ENCODE measurements at places on chromosomes 7 and 10.
A peak's percentile ranks its signal among the peaks of the same experiment; 100 is the strongest.

- DNase-seq, result peak; percentile 88
Measured at GRCh38 chr7:124497176-124497575, 268.4 kb downstream of the GPR37 start.

- DNase-seq, result no peak
Measured at GRCh38 chr10:26095781-26096180, 120.8 kb upstream of the GAD2 start.

GRCh38 chr7:70208236-70209063 is 610.2 kb downstream of the AUTS2 start:
- DNase-seq, result no peak

- DNase-seq, result no peak
Measured at GRCh38 chr7:121510302-121510701, 114.2 kb upstream of the FAM3C start.

DNA sequence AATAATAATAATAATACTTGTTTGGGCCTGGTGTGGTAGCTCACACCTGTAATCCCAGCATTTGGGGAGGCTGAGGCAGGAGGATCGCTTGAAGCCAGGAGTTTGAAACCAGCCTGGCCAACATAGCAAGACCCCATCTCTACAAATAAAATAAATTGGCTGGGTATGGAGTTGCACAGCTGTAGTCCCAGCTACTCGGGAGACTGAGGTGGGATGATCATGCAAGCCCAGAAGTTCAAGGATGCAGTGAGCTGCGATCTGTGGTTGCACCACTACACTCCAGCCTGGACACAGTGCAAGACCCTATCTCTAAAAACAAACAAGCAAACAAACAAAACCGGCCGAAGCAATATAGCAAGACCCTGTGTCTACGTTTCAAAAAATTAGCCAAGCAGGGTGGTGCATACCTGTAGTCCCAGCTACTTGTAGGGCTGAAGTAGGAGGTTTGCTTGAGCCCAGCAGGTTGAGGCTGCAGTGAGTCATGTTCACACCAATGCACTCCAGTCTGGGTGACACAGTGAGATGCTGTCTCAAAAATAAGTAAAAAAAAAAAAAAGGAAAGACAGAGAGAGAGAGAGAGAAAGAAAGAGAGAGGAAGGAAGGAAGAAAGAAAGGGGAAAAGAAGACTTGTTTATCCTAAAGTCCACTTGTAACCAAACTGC is 85.6 kb upstream of the KDM7A start:
- DNase-seq, result no peak

- no peak for DNase-seq
Measured at GRCh38 chr10:64465653-64466052, 944.5 kb downstream of the REEP3 start.

- no peak for DNase-seq
Measured at GRCh38 chr10:104268405-104268712, 625 bp upstream of the GSTO2 start.

DNA sequence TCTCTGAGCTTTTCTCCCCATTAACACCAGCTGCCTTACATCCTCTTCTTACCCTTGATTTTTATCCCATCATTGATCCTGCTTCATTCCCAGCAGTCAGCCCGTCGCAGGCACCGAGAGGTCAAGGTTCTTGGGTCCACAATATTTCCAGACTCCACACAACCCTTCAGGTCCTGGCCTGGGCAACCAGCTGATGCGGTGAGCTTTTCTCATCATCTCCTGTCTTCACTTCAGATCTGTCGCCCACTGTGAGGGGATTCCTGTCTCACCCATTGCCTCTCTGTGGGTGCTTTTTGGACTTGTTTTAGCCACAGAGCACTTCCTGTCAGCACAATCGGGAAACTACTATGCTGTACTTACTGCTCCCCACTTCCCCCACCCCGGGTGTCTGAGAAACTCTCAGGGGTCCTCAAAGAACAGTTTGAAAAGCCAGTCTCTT is 8.4 kb upstream of the PVRIG start:
- DNase-seq, result no peak

DNA sequence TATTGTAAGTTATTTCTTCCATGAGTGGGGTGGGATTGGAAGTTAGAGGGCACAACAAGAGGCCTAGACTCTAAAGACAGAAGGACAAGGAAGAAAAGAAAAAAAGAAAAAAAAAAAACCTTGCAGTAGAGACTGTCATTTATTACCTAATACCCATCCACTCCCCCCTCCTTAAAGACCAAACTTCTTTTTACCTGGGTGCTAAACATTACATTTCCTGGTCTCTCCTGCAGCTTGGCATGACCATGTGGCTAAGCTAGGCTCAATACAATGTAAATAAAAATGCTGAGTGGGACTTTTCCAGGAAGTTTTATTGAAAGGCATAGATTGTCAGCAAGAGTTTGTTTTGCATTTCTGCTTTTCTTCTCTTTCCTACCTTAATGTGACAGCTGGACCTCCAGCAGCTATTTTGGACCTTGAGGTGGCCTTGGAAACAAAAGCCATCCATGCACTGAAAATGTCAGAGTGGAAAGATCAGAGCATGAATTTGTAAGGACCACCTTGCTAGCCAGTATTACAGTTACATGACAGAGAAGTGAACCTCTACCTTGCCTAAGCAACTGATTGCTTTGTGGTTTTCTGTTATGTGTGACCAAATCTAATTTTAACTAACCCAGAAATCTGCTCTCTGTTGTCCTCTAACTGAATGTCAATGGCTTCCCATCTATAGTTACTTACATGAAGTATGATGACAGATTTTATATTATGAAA is 81.3 kb upstream of the SFMBT2 start:
- DNase-seq, result no peak

DNA sequence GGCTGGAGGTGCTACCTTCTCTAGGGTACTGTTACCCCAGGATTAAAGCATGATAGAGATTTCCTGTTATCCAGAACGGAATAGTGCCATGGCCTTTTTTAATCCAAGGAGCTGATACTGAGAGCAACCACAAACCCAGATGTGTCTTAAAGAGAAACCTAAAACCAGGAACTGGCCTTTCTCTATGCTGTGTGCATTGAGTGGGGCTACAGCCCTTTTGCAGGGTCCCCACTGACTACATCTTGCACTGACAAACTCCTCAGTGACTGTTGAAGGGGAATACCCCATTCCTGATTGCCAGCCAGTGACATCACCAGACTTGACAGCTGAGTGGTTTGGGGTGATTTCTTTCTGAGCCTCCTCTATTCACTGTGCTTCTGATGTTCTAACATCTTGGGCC is 81.9 kb upstream of the CAPZA2 start:
- DNase-seq, result no peak

DNA sequence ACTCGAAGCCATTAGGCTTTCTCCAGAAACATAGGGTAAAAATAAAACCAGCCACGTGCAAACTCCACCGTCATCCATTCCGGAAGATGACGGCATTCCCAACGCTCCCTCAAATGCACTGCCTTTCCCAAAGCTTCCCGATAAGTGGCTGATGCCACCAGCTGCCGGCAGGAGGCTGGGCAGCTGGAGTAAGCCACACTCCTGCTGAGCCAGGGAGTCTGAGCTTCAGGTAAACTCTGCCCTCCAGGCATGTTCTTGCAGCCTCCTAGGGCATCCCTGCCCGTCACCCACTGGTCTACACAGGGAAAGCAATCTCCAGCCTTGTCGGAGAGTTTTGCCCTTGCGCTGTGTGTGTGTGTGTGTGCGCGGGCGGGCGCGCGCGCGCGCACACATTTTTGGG is 40.5 kb upstream of the TMEM273 start:
- DNase-seq, result no peak

GRCh38 chr7:143980746-143981510 is 19.2 kb upstream of the OR6B1 start:
- DNase-seq, result no peak

- no peak for DNase-seq
Measured at GRCh38 chr10:63197344-63198092, 64.4 kb downstream of the NRBF2 start.

DNA sequence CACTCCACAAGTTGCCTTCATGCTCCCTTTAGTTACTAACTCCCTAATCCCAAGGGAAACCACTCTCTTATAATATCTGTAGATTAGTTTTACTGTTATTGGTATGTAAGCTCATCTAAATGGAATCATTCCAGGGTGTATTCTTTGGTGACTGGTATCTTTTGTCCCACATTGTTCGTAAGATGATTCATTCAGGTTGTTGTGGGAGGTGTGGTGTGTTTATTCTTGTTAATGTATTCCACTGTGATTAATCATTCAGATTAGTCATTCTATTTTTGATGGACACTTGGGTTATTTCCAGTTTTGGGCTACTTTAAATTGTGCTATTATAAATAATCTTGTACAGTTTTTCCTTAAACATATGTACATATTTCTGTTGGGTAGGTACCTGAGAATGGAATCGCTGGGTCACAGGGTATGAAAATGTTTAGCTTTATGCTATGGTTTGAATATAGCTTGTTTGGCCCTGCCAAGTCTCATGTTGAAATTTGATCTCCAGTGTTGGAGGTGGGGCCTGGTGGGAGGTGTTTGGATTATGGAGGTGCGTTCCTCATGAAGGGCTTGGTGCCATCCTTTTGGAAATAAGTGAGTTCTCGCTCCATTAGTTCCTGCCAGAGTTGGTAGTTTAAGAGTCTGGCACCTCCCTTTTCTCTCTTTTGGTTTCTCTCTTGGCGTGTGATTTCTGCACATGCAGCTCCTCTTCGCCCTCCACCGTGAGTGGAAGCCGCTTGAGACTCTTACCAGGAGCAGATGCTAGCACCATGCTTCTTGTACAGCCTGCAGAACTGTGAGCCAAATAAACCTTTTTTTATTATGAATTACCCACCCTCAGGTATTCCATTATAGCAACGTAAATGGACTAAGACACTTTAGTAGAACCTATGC is 13.8 kb downstream of the BTRC start:
- DNase-seq, result no peak

GRCh38 chr7:18666107-18666728 is 170.7 kb downstream of the HDAC9 start:
- DNase-seq, result peak; percentile 62

All from NCI-H1105 treated with DMSO at 0.1 percent for 48 hours (cell line).